Activated CD4-positive, CD25-positive, alpha-beta regulatory T cell (primary cell): ENCODE measurements at places on chromosomes 5 and 9.

- DNase-seq = no peak
Measured at GRCh38 chr9:126663661-126664072, 49.9 kb downstream of the LMX1B start.

GRCh38 chr9:32344551-32345182 is 39.8 kb upstream of the ACO1 start:
- no peak for DNase-seq

- no peak for DNase-seq
Measured at GRCh38 chr5:38825494-38825893, 20.3 kb upstream of the OSMR start.

GRCh38 chr5:113081881-113082546 is 105.4 kb downstream of the DCP2 start:
- no peak for DNase-seq

DNA sequence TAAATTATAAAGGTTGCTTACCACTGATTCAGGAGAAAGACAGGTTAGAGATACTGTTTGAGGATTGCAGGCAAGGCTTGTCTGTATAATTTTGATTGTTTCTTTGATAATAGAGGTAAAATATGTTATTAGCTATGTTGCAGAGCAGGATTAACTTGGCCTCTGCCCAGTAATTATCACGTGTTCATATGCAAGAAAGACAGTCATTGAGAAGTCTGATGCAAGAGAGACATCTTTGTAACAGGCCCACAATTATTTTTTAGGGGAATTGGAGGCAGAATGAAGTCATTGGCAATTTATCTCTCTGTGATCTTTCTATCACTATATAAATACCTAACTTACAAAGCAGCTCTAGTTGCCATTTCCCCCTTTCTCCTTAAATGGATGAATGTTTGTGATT is 46.0 kb downstream of the SLC44A1 start:
- DNase-seq = no peak

GRCh38 chr9:112624711-112625707 is 92.9 kb downstream of the INIP start:
- no peak for DNase-seq
